GM06990 (cell line): ENCODE measurements at places on chromosomes 5 and 9.
A peak's percentile ranks its signal among the peaks of the same experiment; 100 is the strongest.

- DNase-seq: no peak
Measured at GRCh38 chr5:100546001-100546400, 10.8 kb downstream of the FAM174A start.

DNA sequence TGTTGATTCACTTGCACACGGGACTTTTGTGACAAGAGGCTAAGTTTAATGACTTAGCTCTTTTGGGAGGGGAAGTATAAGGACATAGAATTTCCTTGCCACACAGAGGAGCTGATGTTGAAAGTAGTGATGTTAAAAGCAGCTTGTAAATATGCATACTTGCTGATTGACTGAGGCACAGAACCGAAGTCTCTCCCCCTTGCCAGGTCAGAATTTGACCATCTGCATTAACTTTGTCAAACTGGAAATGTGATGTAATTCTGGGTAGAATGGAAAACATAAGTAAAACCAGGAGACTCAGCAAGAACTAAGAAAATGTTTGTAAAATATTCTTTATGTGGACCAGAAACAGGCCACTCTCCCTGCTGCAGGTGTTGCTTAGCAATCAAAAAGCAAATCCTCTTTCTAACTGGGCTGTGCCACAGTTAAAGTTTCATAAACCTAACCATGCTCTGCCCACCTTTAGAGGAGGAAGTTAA, 284.2 kb downstream of the NR3C1 start:
- peak; percentile 60 for DNase-seq

GRCh38 chr5:72673623-72674022, 142.8 kb upstream of the TNPO1 start:
- DNase-seq: no peak

GRCh38 chr9:127505396-127506116, 54.2 kb downstream of the LRSAM1 start:
- no peak for DNase-seq

- no peak for DNase-seq
Measured at GRCh38 chr9:127058011-127058644, 64.3 kb downstream of the ANGPTL2 start.

- no peak for DNase-seq
Measured at GRCh38 chr5:175822225-175822624, 49.2 kb upstream of the CPLX2 start.

DNA sequence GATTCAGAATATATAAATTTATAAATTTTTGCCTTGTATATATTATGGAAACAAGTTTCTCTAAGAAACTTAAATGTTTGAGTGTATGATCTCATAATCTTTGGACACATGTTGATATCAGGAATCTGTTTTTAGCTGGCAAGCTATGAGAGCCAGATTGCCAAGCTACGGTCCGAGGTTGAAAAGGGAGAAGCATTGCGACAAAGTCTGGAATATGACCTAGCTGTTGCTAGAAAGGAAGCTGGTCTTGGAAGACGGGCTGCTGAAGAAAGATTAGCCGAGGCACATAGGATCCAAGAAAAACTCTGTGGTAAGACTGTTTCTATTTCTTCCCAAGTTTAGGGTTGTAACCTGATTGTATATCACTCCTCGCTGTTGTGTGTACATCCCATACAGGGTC, 25.9 kb downstream of the CCDC171 start:
- no peak for DNase-seq

GRCh38 chr9:27339661-27340284, 42.8 kb upstream of the EQTN start:
- no peak for DNase-seq

GRCh38 chr9:101527066-101527465, 6.6 kb upstream of the RNF20 start:
- DNase-seq: no peak

- peak; percentile 39 for DNase-seq
Measured at GRCh38 chr5:157143127-157143971, 684 bp upstream of the MED7 start.

GRCh38 chr5:81006231-81006630, 46.1 kb downstream of the RASGRF2 start:
- DNase-seq: no peak

DNA sequence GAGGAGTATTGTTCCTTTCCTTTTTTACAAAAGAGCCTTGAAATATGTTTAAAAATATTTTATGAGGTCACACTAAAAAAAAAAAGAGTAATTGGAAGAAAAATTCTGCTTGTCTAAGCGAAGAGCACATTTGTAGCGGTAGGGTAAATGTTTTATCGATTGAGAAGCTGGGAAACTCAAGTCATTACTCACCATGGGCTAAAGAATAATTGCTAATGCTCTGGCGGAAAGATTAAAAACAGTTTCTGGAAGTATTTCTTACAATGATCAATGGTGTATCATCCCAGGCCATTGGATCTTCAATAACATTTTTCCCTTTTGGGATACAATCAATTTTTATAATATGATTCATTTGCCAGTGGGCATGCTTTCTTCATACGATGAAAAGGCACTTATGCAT, 450.0 kb downstream of the RASEF start:
- no peak for DNase-seq

GRCh38 chr5:75405296-75405695, 68.3 kb downstream of the HMGCR start:
- no peak for DNase-seq

- no peak for DNase-seq
Measured at GRCh38 chr5:34550247-34550646, 105.9 kb upstream of the RAI14 start.

DNA sequence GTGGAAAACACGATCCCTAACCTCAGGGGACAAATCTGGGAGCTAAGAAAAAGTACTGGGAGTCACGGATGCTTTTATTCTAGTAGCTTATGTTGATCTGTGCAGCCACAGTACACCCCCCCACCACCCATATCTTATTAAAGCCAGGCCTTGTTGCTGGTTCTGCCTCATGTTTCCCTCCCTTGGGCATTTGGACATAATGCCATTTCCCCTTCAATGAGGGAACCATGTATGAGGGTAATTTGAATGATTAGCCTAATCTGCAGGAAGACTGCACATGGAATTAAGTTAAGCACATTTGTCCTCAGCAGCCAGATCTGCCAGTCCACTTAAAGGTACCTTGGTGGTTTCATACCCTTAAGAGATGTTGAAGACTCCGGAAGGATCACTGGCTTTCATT, 102.0 kb downstream of the ARHGAP26 start:
- no peak for DNase-seq

DNA sequence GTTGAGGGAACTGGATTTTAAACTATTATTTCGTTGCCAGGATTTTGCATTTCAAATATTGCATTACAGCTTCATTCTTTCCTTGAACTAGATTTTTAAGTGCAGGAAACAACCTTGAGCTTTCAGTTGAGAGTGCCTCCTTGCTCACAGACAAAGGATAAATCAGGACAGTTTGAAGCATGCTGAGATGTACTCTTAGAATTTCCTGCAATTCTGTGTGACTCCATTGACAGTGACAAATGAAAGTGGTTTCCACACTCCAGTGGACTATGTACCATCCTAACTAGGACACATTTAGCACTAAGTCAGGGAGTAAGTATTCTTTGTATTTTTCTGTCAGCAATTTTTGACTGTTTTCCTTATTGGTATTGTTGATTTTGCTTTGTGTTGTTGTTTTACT, 100.0 kb upstream of the PLCXD3 start:
- no peak for DNase-seq

- no peak for DNase-seq
Measured at GRCh38 chr5:156693113-156693512, 157.0 kb upstream of the PPP1R2B start.

GRCh38 chr5:151005950-151006576, 14.3 kb upstream of the GPX3 start:
- no peak for DNase-seq

GRCh38 chr5:52898961-52899680, 90.0 kb upstream of the ITGA2 start:
- DNase-seq: no peak

DNA sequence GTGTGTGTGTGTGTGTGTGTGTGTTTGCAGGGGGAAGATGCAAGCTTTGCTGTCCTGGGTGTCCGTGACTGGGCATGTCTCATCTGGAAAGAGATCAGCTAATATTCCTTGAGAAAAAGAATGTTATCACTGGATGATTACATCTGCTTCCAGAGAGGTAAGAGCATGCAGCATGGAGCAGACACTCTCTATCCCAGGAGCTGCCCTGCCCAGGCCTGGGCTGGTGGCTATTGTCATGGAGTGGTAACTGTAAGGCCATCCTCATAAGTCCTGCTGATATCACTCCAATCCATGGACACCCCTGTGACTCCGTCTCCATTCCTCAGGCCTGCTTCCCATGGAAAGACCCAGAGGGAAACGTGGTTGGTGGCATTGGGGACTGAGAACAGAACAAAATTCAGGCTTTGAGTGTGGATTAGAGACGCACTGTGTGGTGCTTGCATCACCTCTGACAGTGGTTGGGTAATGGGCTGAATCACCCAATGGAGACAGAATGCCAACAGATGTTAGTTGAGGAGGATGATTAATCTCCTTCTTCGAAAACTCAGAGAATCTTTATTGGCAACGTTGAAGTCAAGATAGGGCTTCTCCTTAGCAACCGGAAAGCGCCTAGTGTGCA, 52.0 kb upstream of the KCNIP1 start:
- no peak for DNase-seq

GRCh38 chr9:128505414-128505765, 871 bp downstream of the GLE1 start:
- DNase-seq: no peak

DNA sequence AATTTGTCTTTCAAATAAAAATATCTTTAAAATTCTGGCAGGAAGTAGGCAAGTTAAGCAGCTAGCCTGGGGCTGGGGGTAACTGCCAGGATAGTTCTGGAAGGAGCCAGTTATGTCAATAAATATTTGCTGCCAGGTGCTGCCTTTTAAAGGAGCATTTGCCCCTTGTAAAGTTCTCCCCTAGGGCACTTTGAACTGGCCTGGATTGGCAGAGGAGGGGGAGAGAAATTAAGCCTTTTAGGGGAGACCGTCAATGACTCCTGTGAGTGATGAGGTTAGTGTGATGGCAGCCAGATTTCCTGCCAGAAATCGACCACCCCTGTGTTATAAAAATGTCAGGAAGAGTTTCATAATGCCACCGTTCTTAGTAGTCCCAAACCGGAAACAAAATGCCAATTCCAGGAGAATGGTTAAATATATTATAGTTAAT, 89.8 kb upstream of the ELL2 start:
- DNase-seq: no peak

DNA sequence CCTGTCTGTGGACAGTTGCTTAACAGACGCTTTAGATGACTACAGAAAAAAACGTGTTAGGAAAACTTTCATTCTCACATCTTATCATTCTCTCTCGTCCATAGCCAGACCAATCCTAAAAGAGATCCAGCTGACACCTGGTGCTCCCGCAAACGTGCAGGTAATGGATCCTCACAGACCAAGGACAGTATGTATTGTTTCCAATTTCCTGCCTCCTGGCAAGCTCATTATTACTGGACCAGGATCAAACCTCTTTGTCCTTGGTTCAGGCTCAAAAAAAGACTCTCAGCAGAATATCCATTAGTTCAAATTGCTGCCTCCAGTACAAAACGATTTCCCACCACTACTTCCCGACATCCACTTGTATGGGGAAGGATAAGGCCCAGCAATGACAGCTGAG, 62.4 kb downstream of the SERINC5 start:
- DNase-seq: no peak

DNA sequence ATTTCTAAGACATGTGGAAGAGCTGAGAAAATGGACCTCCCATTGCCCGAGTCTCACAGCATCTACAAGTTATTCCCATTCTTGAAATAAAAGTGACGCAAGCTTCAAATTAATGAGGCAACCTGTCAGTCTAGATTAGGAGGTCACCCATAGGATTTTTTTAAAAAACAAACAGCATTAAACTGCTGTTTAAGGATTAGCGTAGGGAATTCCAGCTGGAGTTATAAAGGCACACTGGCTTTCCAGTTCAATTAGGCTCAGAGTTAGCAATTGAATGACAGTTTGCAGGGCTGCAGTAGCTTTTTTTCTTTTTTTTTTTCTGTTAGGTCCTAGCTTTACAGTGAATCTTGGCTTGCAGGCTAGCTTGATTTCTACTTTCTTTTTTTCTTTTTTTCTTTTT, 16.2 kb downstream of the PRKACG start:
- DNase-seq: no peak

GRCh38 chr9:123329329-123329955, 26.6 kb upstream of the CRB2 start:
- DNase-seq: no peak

DNA sequence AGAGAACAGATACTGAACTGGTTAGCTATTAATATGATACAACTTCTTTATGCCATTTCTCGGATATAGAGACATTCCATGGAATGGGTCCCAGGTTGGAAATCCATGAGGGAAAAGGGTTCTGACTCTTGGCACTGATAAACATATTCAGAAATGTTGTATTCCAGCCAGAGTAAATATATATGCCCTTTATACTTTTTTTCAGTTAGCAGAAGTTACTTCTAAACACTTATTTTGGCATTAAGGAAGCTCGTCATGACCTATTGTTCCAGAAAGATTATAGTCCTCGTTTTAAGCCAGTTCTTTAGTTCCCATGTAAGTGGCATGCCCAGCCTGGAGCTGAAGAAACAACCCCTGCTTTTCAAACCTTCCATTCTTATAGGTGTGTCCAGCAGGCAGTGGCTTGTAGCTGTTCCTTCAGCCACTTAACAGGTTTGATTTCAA, 181.6 kb downstream of the CD180 start:
- DNase-seq: no peak

GRCh38 chr5:174607916-174608315, 116.5 kb upstream of the MSX2 start:
- DNase-seq: no peak

GRCh38 chr5:178368274-178368673, 135.7 kb upstream of the PHYKPL start:
- DNase-seq: no peak

DNA sequence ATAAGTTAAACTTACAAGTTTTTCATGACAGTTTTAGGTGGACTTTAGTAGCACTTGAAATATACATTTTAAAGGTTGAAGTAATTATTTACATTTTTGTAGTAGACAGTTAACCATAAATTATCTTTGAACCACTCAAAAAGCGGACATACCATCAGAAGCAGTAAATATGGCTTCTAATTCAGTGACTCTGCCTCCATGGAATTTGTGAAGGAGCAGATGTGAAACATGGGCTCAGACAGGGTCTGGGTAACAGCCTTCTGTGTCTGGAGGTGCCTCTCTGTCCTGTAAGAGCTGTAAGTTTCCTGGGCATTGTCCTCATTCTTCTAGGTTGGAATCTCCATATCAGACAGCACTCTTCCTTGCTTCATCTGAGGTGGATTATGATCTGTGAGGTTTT, 12.4 kb downstream of the RLN2 start:
- DNase-seq: no peak

- DNase-seq: no peak
Measured at GRCh38 chr9:26870292-26870691, 22.3 kb downstream of the CAAP1 start.

DNA sequence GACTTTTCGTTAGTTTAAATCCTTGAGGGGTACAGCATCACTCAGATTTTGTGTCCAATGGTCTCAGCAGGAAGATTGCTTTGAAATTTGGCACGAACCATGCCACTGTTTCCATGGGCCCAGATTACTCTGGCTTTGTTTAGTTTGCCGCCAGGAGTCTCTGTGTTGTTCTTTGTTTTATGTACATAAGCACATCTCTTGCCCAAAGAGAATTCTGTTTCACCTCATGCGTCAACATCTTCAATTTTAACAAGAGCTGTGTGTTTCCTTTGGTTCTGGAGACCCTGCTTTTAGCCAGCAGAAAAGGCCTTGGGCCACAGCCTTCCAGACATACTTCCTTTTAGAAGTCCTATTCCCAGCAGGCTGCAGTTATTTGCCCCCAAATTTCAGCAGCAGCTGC, 62.4 kb downstream of the TNPO1 start:
- no peak for DNase-seq
